T-cell (primary cell): ENCODE measurements at places on chromosomes 2 and 18.

DNA sequence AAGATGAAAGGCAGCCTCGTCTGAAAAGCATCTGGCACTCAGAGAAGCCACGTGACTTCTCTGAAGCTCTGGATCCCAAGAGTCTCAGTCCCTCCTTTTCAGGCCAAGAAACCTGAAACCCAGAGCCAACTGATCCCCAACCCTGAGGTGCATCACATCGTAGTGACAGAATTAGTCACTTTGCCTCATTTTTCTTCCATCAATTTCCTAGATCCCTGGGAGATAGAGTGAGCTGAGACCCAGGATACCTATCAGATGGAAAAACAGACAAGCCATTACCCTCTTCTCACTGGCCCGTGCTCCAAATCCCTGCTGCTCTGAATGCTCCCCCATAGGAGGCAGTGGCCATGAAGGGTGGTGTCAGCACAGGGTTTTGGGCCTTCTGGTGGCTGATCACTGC lies 113.1 kb downstream of the ALK start:
- DNase-seq: no peak

GRCh38 chr2:118177884-118178283 lies 89.6 kb downstream of the INSIG2 start:
- DNase-seq: no peak

GRCh38 chr2:199946836-199947235 lies 8.5 kb downstream of the TYW5 start:
- no peak for DNase-seq

DNA sequence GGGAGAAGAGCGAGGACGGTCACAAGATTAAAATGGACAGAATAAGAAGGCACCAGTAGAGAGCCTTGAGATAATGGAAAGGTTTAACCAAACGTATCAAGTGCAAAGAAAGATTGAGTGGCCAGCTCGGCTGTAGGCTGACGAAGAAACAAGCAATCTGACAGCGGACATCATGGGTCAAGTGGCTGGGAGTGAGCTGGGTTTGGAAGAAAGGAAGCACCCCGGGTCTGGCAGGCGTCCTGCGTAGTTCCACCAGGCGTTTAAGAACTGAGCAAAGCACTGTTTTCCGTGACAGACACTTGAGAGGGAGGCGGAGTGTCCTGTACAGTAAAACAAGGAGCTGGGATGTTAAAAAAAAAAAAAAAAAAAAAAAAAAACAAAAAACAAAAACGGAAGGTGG lies 27.1 kb downstream of the DAPL1 start:
- no peak for DNase-seq

DNA sequence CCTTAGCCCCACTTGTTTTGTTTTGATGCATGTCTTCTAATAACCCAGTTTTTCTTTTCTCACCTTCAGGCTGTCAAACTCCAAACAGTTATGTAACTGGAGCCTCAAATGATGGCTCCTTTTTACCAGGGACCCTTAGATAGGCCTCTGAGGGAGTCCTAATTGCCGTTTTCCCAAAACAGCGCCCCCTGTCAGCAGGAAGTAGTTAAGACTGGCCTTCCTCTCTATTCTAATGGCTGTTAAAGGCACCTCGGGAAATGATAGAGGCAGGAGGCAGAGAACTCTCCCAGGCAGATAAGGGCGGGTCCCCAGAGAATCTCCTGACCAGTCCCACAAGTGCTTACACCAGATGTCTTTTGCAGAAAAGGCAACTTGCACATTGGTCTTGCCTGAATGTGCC lies 123.2 kb downstream of the KCNS3 start:
- DNase-seq: no peak

DNA sequence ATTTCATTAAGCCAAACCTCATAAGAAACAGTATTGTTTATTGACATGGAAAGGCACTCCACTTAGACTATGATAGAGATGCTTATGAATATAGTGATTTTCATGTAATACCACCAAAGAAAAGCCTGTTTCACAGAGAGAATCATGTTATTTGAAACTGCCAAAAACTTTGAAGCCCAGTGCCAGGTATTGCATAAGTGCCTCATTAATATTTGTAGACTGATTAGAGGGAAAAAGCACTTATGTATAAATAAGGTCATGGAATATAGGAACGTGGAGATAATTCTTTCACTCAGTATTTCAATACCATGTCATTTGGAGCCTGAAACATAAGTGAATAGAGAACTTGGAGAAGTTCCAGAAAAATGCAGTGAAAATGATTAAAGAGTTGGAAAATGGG lies 162.6 kb upstream of the CRIM1 start:
- DNase-seq: no peak

DNA sequence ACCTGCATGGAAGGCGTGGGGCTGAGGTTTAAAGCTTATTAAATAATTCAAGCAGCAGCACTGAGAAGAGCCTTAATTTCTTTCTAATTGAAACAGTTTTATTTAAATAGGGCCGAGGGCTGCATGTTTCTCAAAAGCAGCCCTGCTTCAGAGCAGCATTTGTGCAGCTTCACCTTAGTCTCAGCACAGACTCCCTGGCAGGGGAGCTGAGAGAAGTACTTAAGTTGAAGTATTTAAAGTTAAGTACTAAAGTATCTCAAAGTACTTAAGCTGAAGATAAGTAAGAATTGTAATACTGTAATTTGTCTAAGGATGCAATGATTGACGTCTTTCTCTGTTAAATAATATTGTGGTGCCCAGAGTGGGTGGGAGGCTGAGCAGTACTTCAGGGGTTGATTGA lies 31.4 kb downstream of the IMPA2 start:
- no peak for DNase-seq

DNA sequence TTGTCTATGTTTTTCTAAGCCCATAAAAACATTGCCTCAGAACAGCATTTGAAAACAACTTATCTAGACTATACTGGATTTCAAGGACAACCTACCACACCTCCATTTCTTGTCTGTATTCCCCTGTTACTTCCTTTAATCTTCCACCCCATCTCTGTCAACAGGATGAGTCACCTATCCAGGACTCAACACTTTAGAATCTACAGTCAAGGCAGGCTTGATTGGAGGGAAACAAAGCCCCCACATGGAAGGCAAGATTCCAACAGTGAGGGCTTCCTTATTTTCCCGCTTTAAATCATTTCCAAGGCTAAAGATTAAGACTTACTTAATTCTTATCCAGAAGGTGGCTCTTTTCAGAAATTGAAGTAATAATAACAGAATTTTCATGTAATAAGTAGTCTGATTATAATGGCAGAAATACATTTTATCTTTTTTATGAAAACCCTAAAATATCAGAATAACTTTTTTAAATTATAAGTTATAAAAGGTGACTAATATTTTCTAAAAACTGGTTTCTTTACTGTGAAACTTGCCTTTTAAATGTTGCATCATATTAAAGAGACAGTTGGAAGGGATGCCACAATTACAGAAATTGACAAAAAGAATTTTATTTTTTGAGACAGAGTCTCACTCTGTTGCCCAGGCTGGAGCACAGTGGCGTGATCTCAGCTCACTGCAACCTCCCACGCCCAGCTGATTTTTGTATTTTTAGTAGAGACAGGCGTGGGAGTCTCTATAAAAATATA lies 138.7 kb upstream of the CCDC150 start:
- no peak for DNase-seq

- DNase-seq: no peak
Observed at GRCh38 chr18:21389283-21389682, 147.3 kb downstream of the GREB1L start.

- no peak for DNase-seq
Observed at GRCh38 chr18:3631887-3632286, 181.9 kb downstream of the TGIF1 start.

GRCh38 chr2:54295911-54296310 lies 39.9 kb upstream of the TSPYL6 start:
- no peak for DNase-seq

DNA sequence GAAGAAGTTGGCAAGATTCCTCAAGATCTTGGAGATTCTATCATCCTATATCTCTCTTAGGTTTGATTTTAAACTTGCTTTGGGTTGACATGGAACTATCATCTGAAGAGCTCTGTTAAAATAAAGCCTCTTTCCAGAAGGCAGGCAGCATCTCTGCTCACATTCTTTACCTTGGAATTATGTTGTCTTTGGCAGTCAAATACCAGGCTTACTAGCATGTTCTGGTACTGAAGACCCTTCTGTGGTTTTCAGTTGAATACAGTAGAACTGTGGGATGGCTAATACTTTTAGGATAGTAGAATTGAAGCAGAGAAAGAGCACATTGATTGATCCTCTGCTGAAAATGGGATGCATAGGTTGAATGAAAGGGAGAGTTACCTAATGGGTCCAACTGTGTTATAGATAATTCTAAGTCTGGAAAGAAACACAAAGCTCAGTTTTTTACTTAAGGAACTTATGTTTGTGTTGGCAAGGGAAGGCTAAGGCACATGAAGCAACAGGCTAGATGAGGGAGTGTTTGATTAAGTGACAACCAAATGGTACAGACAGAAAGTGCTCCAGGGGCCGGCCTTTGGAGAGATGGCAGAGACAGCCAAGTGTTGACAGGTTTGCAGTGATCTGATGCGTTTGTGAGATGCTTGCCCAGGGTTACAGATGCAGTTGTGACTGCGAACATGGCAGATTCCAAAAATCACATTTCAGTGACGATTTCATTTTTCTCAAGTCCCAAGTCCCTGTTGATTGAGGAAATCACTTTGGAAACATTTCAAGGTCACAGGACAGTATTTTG lies 397.9 kb downstream of the MEIS1 start:
- DNase-seq: no peak

GRCh38 chr18:58064406-58064998 lies 20.5 kb downstream of the NEDD4L start:
- no peak for DNase-seq

GRCh38 chr2:20176760-20177159 lies 48.2 kb downstream of the SDC1 start:
- no peak for DNase-seq

DNA sequence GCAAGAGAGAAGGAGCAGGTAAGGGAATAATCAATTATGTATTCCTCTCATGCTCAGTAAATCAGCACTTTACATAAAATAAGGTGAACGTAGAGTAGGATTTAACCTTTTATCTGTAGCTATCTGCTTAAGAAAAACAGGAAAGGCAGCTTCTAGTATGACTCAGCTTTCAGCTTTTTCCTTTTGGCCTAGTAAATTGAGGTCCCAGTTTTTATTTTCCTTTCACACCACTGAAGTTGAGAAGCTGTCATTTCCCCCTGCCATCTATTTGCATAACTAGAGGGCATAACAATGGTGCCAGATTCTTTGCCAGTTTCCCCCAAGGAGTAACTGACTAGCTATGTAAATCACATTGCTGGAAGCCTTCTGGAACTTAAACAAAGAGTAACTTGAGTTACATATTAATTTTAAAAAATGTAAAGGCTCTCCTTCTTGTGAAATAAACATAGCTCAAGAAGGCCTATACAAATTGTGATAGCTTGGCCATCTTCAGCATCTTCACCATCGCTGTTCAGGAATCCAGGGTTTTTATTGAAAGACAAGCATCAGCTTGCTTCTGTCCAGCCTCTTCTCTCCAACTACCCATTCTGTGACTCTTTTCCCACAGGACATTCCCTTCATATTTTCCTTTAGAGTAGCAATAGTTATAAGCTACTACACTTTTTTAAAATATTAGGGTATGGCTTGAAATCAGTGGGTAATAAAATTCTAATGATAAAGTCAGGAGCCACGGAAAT lies 97.0 kb downstream of the KYNU start:
- no peak for DNase-seq

GRCh38 chr2:72994282-72994990 lies 77.1 kb downstream of the SFXN5 start:
- DNase-seq: no peak

GRCh38 chr2:196836440-196836839 lies 27.3 kb upstream of the C2orf66 start:
- no peak for DNase-seq

- no peak for DNase-seq
Observed at GRCh38 chr2:176763130-176763529, 449.5 kb upstream of the HNRNPA3 start.

- DNase-seq: peak; percentile 4
Observed at GRCh38 chr2:9556121-9556743, 602 bp upstream of the ADAM17 start.

- DNase-seq: no peak
Observed at GRCh38 chr18:55189972-55190371, 230.7 kb upstream of the CCDC68 start.

GRCh38 chr18:26503382-26503781 lies 45.0 kb downstream of the KCTD1 start:
- no peak for DNase-seq

DNA sequence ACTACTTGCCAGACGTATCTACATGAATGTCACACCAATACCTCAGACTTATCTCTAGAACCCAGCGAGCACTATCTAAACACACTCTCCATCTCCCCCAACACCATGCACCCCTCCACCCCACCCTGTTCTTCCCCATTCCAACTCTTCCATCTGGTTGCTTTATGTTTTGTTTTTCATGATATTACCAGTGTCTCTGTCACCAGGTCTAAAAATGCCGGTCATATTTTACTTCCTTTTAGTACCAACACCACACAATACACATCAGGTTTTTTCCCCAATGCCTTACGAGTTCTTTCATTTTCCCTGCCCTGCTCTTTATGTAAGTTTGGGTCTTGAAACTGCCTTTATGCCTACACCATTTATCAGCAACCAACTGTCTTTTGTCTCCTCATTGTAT lies 10.2 kb upstream of the ITGA4 start:
- DNase-seq: no peak

- DNase-seq: no peak
Observed at GRCh38 chr2:83481436-83481835, 977.6 kb downstream of the SUCLG1 start.

DNA sequence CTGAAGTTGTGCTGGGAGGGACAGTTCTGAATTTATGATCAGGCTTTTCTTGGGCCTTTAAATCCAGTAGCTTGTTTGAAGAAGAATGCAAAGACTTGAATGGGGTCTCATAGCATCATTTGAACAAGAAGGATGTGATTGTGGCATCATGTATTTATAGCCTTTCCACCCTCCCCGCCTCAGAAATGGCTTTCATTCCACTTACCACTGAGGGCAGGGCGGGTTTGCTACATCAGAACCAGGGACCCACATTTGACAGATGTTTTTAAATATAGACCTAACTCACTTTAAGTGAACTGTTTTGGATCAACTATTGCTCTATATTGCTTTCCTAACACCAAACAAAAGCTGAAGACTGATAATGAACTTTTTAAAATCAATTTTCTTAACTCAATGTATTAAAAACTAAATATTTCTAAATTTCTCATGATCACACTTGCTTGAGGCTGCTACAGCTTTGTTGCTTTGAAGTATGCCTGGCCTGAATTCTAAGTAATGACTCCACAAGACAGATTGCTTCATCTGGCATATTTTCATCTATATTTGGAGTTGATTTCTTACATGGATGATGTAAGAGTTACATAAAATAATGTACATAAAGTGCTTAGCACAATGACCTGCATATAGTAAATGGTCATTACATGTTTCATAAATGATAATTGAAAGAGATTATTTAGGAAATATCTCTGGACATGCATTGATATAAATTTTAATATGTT lies 1552.9 kb upstream of the SLC39A10 start:
- no peak for DNase-seq

- DNase-seq: no peak
Observed at GRCh38 chr18:57776354-57776753, 26.8 kb downstream of the ATP8B1 start.

- no peak for DNase-seq
Observed at GRCh38 chr2:71669058-71669456, 215.7 kb downstream of the DYSF start.
